ENCODE measurements at places on chromosomes 4 and X.
A peak's percentile ranks its signal among the peaks of the same experiment; 100 is the strongest.

- DNase-seq, result peak; percentile 12
Measured at GRCh38 chr4:4386736-4387392, at the start of gene NSG1. Gene NSG1, plus strand, starts transcription at chr4:4387102. Its CDS starts 528 bp downstream, at chr4:4387630.

GRCh38 chrX:47644557-47645091 lies 5.7 kb downstream of the ELK1 start:
- DNase-seq, result peak; percentile 49

GRCh38 chr4:84691800-84692199 lies 108.9 kb downstream of the CDS1 start:
- DNase-seq, result no peak

DNA sequence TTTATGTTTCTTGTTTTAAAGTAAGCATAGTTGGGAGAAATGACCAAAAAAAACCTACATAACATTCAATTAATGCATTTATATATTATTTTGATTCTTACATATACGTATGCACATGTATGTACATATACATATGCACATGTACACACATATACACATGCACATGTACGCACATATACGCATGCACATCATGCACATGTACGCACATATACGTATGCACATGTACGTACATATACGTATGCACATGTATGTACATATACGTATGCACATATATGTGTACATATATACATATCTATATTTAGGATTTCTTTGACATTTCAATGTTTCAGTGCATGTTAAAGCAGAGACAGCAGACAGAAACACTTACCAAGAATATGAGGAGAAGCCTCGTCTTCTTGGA lies 263.4 kb downstream of the ADAMTS3 start:
- no peak for DNase-seq

DNA sequence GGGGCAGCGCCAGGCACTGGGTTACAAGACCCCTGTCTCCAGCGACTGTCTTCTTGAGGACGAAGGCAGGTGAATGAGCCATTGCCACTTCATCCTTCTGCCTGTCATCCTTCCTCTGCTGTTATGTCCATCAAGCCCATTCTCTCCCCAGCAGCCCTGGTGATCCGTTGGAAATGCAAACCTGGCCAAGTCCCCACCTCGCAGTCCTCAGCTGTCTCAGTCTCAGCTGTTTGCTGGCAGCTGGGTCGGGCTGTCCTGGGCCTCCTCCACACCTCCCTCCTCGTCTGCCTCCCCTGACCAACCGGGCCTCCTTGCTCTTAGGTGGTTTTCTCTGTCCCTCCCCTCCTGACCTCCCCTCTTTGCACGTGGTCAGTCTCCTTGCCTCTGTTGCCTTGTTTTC lies 38.0 kb downstream of the PTTG2 start:
- DNase-seq, result no peak

GRCh38 chrX:7133050-7133440 lies 14.5 kb upstream of the STS start:
- peak; percentile 19 for DNase-seq

DNA sequence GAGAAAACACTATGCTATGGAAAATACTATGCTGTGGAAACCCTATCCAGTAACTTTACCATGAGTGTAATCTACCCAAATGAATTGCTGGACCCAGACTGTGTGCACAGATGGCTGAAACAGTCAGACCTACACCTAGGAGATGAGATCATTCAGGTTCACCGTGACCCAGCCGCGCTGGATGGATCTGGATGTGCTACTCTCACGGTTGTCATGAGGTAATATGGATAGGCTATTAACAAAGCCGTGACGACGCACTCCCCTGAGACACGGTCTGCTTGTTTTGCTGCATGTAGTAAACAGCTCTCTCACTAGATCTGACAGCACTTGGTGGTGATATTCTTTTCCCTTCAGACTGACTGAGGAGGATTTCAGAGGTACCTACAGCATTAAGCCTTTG lies 832.5 kb upstream of the GRID2 start:
- DNase-seq, result no peak

DNA sequence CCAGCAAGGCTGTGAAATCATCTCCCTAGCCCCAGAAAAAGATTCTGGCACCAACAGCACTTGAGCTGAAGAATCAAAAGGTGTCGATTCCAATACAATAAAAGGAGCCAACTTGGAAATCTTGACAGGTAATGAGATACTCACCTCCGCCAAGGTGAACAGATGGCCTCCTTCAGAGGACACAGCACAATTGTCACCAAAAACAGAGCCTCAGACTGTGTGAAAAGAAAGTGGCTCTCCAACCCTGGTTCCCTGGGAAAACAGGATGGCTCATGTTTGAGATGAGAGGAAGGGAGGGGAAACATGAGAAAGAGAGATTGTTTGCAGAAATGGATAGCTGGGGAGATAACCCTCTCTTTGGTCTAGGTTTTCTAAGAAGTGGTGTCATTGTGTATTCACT lies 168.9 kb downstream of the HS3ST1 start:
- no peak for DNase-seq

GRCh38 chr4:8199594-8200301 lies 658 bp downstream of the SH3TC1 start:
- DNase-seq, result no peak

GRCh38 chr4:88963817-88964216 lies 93.2 kb downstream of the FAM13A start:
- DNase-seq, result no peak

GRCh38 chrX:41759817-41760216 lies 35.8 kb downstream of the GPR82 start:
- DNase-seq, result peak; percentile 36

- DNase-seq, result peak; percentile 46
Measured at GRCh38 chrX:38754102-38754790, 47.0 kb upstream of the MID1IP1 start.

DNA sequence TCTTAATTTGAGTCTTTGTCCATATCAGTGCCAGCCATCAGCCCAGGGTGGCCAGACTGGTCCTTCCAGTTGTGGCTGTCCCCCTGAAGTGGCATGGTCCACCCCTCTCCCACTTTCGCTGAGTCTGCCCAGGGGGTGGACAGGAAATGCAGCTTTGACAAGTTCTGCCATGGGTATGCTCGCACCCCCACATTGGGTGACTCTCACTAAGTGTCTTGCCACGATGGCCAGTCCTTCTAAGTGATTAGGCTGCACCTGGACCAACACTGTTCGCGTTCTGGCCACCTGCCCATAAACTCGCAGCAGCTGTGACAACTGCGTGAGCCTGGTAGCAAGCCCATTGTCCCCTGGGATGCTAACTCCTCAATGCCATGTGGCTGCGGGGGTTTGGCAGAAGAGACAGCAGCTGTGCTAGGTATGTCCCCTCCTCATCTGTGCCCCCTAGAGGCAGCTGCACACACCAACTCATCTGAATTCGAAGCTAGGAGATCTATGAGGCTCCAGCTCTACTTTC lies 10.0 kb upstream of the LNX1 start:
- DNase-seq, result peak; percentile 37

DNA sequence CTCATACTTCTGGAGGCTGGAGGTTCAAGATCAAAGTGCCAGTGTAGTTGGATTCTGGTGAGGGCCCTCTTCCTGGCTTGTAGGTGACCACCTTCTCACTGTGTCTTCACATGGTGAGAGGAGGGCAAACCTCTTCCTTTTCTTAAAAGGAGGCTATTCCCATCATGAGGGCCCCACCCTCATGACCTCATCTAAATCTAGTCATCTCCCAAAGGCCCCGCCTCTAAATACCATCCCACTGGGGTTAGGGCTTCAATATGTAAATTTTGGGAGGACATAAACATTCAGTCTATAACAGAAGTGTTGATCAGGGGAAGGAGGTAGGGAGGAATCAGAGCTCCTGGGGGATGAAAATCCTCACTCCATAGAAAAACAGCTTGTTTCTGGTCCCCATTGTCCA lies 60.8 kb upstream of the DIPK2B start:
- DNase-seq, result no peak

GRCh38 chr4:1810765-1811164 lies 17.7 kb downstream of the FGFR3 start:
- no peak for DNase-seq

DNA sequence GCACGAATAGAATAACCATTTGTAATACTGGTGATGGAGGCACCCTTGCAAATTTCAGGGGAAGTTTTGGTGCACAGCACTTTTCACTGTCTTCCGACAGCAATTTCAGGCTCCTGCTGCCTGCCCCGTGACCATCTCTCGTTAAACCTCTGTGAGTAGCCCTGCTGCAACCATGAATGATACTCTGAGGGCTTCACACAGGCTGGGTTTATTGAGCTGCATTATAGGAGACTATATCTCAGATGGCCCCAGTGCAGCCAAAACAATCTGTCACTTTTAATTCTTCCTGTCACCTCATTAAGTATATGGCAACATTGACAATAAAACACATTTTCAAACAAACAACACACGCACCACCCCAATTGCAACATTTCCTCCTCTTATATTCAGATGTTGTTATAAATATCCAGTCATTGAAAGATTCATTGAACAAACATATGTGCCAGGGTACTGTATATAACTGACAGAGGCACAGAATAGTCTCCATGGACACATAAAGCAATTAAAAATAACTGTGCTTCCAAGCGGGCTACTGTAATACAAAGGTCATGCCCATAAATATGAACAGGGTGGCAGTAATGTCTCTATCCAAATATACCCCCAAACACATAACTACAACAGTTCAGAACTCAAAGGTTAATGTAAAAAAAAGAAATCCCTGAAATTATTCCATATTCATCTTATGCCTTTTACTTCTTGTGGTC lies 477.0 kb downstream of the GBA3 start:
- no peak for DNase-seq

- DNase-seq, result no peak
Measured at GRCh38 chrX:37818031-37818430, 29.3 kb downstream of the DYNLT3 start.

- no peak for DNase-seq
Measured at GRCh38 chr4:8586671-8587468, 5.7 kb upstream of the CPZ start.

- peak; percentile 38 for DNase-seq
Measured at GRCh38 chrX:9724711-9725110, 40.9 kb downstream of the GPR143 start.

- DNase-seq, result peak; percentile 68
Measured at GRCh38 chrX:136162827-136163570, 15.7 kb downstream of the FHL1 start.

DNA sequence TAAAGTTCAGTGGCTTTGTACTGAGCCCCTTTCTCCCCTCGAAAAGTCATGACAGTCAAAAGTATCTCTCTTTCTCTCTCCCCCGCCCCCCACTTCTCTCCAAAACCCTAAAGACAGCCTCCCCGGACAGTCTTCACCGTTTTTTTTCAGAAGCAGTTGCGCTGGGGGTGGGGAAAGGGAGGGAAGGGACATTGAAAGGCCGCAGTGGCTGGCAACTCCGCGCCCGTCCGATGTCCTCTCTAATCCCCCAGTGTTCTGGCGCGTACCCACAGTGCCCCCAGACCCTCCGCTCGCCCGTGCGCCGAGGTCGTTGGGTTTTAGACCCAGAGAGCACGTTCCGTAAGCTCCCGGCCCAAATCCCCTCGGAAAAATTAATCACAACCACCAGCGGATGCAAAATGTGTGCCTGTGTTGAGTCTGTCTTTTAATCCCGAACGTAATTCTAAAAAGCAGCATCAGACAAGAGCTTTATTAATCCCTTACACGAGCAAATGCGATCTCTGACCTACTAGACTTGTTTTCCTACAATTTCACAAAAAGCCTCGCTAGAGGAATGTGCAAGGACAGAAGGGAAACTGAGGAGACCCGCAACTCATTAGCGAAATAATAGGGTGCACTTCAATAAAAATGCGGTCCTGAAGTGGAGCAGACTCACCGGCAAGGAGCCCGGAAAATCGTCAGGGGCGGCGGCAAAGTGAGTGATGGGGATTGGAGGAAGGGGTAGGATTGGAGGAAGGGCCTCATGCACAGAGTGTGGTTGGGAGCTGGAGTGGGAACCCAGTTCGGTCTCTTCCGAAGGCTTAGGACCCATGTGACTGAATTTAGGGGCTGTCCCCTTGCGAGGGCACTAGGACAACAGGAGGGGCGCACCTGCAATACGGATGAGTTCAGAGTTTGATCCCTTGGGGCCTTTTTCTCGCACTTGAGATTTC lies 12.2 kb upstream of the PRDM8 start:
- DNase-seq, result peak; percentile 33

- no peak for DNase-seq
Measured at GRCh38 chr4:128282516-128282915, 5.1 kb downstream of the PGRMC2 start.

GRCh38 chr4:52952540-52952939 lies 90.4 kb downstream of the RASL11B start:
- no peak for DNase-seq

- DNase-seq, result no peak
Measured at GRCh38 chr4:151743894-151744293, 16.9 kb downstream of the GATB start.

DNA sequence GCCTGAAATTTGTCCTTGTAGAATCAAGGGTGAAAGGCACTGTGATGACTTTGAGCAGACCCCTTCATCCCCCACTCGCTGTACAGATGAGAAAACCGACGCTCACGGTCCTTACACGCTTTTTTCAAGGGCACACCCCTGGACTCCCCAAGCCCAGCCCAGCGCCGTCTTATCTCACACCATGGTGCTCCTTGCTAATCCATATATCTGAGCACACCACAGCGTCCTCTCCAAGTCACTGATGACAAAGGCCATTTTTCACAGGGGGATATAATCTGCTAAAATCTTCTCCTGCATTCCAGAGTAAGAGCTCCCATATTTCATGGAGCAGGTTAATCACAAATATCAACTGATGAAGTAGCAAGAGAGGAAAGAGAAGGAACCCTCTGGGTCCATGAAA lies 486.3 kb downstream of the BCOR start:
- no peak for DNase-seq

DNA sequence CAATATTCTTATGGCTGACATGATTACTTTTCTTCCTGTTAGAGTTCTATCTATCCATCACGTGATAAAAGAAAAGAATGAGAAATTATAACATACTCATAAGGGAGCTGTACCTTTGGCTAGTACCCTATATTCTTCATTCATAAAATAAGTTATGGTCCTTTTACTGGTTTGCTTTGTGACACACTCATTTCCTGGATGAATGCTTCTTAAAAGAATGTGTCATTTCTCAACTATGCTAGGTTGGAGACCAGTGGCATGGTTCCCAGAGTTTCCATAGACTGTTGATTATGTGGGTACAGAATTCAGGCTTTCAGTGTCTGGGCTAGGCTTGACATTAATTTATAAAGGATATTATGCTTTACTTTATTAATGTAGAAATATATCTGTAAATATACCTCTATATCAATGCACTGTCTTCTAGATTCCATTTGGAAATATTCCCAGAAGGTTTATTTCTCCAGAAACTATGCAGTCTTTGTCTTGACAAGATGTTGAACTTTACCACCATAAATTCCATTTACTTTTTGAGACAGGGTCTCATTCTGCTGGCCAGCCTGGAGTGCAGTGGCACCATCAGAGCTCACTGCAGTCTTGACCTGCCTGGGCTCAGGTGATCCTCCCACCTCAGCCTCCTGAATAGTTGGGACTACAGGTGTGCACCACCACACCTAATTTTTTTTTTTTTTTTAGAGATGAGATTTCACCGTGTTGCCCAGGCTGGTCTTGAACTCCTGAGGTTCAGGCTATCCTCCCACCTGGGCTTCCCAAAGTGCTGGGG lies 23.8 kb downstream of the NUDT6 start:
- DNase-seq, result peak; percentile 96

- DNase-seq, result peak; percentile 33
Measured at GRCh38 chr4:94127707-94128328, 79.8 kb upstream of the SMARCAD1 start.

All from fibroblast of skin of scalp (primary cell).